Stimulated activated CD4-positive, alpha-beta T cell treated with anti-CD3 and anti-CD28 coated beads, Interleukin-1b, Interleukin-23, amount 100 ng/mL, for 24 hours (primary cell): ENCODE measurements at places on chromosomes 7 and 10.

DNA sequence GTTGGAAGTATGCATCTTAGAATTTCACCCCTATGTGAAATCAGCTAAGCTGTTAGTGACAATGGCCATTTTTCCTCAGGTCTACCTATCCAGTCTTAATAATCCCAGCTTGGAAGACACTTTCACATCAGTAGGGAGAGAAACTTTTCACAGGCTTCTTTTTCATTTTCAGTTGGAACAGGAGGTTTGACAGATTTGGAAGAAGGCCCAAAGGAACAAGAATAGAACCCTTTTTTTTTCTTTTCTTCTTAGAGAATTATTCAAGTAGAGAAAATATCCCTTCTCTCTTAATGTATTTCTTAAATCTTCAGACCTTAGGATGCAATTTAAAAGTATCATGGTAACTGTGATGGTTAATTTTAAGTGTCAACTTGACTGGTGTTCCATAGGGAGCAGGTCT, 410.5 kb upstream of the C7orf33 start:
- DNase-seq = no peak

GRCh38 chr10:7090529-7090928, 320.3 kb downstream of the SFMBT2 start:
- no peak for DNase-seq

DNA sequence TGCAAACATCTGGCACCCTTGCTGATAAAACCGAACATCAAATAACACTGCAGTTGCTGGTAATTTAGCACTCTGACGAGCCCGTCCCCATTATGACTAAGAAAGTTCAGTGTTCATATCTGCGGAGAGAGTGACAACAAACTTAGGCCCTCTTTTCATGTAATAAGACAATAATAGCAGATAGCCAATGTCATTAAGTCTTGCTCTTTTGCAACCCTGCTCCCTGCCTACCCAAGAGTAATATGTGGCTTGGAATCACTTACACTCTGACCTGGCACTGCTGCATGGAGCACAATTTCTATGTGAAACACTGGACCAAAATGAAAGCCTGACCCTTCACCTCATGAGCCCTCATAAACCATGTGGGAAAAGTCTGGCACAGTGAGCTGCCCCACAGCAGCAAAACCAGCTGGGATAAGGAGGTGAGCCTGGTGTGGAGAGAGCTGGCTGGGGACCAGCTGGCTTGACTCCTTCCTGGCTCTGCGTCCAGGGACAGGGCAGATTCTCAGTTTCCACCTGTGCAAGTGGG, 86.5 kb downstream of the HIPK2 start:
- no peak for DNase-seq

- DNase-seq = no peak
Observed at GRCh38 chr7:18902892-18903291, 214.5 kb downstream of the TWIST1 start.

DNA sequence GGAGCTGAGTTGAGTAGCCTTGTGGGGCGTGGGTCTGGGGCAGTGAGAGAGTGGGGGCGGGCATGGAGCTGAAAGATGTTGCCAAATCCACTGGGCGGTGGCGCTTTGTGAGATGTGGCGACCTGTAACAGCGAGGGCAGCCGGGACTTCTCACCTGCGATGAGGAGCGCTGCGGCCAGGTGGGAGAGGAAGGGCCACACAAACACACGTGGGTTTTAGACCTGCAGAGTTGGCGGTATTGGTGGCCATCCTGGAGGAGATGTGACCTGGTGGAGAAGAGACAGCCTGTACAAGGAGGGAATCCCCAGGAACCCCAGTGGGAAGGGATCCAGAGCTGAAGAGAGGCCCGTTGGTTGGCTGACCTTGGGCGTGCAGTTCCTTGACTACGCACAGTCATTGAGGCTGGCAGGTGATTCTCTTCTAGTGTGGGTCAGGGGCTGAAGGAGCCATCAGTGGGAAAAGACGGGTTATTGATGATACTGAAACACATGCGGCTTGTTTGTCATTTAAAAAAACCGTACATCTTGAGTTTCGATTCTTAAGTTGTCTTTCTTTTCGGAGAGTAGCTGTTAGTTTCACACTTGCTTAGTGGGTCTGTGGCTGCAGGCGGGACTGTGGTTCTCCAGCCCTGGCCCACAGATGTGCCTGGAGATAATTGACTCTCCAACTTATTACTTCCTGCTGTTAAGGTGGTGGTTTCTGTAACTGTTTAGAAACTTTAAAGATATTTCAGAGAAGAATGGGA, 2.4 kb downstream of the CHST12 start:
- DNase-seq = no peak

- no peak for DNase-seq
Observed at GRCh38 chr7:35676211-35676610, 18.7 kb downstream of the HERPUD2 start.

- no peak for DNase-seq
Observed at GRCh38 chr7:19617901-19618300, 90.9 kb downstream of the POLR1F start.

- no peak for DNase-seq
Observed at GRCh38 chr7:80640846-80641245, 2.4 kb downstream of the CD36 start.

GRCh38 chr7:97373736-97374135, 256.2 kb downstream of the SDHAF3 start:
- DNase-seq = no peak

DNA sequence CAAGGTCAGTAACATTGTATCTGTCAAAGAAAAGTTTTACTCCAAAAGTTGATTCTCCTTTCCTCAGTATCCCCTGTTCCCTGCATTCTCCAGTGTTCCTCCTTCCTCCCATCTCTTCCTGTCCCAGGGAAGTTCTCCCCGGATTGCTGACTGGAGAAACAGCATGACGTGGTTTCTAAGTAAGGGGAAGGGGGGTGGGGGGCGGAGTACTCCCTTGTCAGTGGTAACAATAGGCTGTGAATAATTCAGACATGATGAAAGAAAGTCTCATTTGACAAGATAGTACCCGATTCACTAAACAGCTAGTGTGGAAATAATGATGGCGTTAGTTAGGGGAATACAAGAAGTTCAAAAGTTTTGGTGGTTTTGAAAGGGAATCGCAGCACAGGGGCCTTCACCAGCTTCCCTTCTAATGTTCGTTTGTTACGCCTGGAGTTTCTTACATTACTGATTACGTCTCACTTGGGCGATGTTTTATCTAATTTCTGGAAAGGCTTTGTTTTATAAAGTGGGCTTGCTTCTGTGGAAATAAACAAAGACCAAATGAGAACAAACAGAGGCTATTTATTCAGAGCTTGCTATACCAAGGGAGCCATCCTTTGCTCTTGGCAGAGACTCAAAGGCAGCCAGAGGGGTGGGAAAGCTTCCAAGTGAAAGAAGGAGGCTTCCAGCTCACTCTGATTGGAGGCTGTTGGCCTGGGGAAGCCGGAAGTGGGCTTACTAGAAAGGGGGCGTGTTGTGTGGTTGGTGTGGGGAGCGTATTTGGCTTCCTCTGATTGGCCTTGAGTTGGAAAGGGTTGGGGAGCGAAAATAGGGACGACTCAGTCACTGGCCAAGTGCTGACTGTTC, 453.7 kb downstream of the SDK1 start:
- no peak for DNase-seq

GRCh38 chr7:81469869-81470723, 299.8 kb downstream of the HGF start:
- DNase-seq = no peak

GRCh38 chr10:70559861-70560260, 42.7 kb downstream of the PRF1 start:
- no peak for DNase-seq

- no peak for DNase-seq
Observed at GRCh38 chr7:16564023-16564380, 37.4 kb downstream of the LRRC72 start.

- no peak for DNase-seq
Observed at GRCh38 chr7:73364006-73364728, 36.2 kb downstream of the FKBP6 start.

GRCh38 chr10:34526758-34527730, 288.1 kb downstream of the PARD3 start:
- DNase-seq = no peak

DNA sequence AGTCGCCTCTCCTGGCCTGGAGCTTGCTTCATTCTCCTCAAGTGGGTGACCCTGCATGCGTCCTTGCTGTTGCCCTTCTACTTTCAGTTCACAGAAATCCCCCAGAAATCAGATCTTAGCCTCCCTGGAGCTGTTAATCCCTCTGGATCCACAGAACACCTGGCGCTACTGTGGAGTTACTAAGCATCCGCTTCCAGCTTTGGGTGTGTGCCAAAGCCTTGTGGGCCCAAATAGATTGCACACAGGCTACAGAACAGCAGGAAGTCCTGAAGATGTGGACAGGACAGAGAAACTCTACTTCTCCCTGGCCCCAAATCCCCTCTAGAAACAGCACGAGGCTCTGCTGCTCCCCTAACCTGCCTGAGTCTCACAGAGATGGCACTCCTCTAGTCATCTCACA, 36.6 kb upstream of the PDLIM1 start:
- no peak for DNase-seq

DNA sequence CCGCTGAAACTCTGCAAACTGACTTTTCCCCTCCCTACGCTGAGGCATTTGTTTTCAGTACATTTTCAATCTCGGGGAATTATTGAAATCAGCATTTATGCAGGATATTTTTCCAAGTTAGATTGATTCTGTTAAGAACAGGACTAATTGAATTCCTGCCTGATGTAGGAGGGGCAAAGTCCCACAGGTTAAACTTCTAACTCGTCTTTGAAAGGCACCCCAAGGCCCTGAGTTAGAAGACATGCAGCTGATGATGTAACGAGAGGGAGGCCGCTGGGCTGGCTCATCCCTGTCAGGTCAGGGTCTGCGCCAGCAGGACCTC, 253.1 kb downstream of the CELF2 start:
- no peak for DNase-seq

DNA sequence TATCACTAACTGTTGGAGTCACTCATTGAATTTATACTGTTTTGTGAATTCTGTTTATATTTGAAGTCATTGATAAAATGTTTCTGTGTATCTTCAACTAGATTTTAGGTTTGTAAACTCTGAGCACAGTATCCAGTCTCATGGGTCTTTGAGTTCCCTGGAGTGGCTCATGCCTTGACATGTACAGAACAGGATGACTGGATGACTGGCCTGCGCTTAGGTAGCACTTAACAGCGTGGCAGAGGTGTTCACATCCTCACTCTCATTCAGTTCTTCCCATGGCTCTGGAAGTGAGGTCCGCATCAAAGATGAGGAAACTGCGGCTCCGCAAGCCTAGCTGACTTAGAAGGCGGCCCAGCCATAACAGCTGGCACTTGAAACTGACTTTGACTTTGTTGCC, 576.9 kb downstream of the SUGCT start:
- no peak for DNase-seq

GRCh38 chr10:71801361-71801760, 28.0 kb upstream of the VSIR start:
- DNase-seq = no peak

DNA sequence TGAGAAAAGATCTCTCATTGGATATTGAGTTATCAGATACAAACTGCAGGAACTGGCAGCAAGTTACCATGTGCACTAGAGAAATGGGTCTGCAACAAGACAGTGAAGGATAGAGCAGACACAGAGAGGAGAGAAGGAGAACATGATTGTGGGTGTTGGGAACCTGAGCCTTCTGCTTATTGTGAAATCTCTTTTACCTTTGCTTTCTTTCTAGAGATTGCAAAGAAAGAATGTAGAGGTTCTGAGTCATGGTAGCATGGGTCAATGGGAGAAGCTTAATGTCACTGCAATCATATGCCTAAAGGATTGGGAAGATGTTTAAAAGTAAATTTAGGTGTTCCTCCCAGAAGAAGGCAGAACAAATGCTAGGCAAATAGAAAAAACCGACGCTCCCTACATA, 821.4 kb downstream of the CCSER2 start:
- no peak for DNase-seq

- no peak for DNase-seq
Observed at GRCh38 chr7:143012409-143012808, 14.5 kb downstream of the OR9A2 start.

- no peak for DNase-seq
Observed at GRCh38 chr10:2244471-2244870, 507.1 kb upstream of the ADARB2 start.

- DNase-seq = no peak
Observed at GRCh38 chr7:23616593-23616992, 19.4 kb downstream of the CCDC126 start.

DNA sequence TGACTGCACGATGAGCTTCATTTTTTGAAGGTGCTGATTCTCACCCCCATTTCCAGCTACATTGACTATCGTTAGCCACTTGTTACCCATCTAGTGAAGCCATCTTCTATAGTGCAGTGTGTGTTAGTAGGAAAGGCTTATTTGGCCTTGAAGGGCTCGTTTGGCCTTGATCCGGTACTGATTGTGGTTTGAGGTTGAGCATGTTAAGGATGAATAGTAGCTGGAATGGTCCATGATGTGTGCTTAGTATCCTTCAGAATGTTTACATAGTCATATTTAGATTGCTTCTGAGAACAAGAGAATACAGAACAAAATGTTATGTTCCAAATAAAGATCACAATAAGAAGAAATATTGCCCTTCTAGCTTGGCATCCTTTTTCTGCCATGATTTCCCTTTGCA, 591.5 kb downstream of the AUTS2 start:
- no peak for DNase-seq

GRCh38 chr7:71535616-71536015, 403.7 kb downstream of the GALNT17 start:
- DNase-seq = no peak

- DNase-seq = no peak
Observed at GRCh38 chr7:104971290-104972071, 42.5 kb upstream of the KMT2E start.

GRCh38 chr7:154844955-154845354, 158.0 kb downstream of the PAXIP1 start:
- no peak for DNase-seq

DNA sequence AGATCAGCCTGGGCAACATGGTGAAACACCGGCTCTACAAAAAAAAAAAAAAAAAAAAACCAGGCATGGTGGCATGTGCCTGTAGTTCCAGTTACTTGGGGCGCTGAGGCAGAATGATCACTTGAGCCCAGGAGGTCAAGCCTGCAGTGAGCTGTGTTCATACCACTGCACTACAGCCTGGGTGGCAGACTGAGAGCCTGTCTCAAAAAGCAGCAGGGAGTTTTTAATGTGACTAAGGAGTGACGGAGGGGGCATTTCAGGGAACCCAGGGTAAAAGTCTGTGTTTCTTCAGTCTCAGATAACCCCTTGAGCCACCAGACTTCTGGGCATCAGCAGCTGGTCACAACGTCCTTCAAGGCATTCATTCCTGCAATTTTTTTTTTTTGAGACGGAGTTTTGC, 2.2 kb upstream of the C10orf95 start:
- no peak for DNase-seq

GRCh38 chr7:58087536-58088190, 637.7 kb downstream of the ZNF716 start:
- no peak for DNase-seq
